Effector CD4-positive, alpha-beta T cell (primary cell): ENCODE measurements at places on chromosomes 3 and 15.

- DNase-seq, result no peak
These were observed 4.5 kb downstream of the CFAP44 start for GRCh38 chr3:113436809-113437208.

- no peak for DNase-seq
These were observed 156.7 kb downstream of the DIPK2A start for GRCh38 chr3:144128108-144128892.

DNA sequence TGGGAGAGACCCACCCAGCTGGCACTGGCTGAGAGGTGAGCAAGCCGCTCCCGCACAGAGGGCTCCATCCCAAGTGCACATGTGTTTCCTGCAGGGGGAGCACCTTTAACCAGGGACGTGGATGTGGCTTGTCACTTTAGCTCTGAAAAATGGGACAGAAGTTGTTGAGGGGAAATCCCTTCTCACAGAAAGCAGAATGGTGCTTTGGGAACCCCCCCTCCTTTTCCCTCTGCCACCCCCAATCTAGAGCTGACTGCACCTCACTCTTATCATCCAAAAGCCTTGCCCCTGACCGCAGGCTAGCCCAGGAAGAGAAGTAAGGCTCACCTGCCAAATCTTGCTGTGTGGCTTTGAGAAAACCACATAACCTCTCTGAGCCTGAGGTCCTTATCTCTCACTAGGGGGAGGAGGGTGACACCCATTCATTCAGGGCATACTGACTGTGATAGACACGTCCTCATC, 77.9 kb downstream of the RPN1 start:
- no peak for DNase-seq

DNA sequence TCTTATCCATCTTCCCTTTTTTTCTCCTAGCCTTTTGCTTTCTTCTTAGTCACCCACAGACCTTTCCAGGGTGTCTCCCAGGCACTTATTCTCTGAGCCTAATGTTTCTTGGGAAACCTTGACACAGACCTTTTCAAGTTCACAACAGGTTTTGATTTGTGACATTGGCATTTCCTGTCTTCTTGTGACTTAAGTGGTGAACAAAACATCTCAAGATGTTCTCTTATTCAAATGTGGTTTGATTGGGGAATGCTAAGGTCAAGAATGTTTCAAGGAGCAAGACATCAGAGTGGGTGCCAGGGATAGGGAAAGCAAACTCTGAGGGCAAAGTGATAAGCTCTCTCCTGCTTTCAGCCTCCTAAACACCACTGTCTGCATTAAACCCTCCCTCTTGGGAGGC, 68.2 kb upstream of the GSK3B start:
- no peak for DNase-seq

GRCh38 chr3:113002679-113003078, 11.9 kb downstream of the GTPBP8 start:
- no peak for DNase-seq

GRCh38 chr3:150760431-150761200, 2.4 kb downstream of the SIAH2 start:
- DNase-seq, result peak; percentile 11

DNA sequence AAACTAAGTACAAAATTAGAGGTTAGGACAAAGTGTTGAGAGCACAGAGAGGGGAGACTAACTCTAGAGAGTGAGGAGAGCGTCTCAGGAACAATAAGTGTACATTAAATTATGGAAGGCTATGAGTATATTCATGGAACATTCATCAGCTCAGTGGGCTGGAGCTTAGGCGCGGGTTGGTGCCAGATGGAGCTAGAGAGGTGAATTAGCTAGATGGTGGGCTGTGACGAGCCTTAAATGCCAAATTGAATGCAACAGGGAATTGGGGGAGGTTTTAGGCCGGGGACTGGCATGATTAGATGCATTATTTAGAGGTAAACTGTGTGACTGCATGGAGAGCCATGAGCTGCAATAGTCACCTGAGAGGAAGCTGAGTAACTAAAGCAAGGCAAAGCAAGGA, 97.1 kb downstream of the TMEM108 start:
- DNase-seq, result no peak

- no peak for DNase-seq
These were observed 158.9 kb downstream of the TBC1D5 start for GRCh38 chr3:17583530-17583929.

DNA sequence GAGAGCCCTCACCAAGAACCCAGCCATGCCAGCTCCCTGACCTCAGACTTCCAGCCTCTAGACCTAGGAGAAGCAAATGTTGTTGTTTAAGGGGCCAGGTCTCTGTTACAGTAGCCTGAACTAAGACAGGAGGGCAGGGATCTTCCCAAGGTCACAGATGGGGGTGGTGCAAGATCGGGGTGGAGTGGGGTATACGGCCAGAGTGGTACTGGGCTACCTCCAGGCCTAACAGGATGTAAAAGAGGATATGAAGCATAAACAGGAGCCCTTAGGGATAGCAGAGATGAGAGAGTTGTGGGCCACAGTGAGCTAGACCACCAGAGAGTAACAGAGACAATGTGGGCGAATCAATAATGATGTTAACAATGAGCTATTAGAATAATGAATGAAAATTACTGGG, 82.9 kb downstream of the TOP2B start:
- DNase-seq, result no peak

DNA sequence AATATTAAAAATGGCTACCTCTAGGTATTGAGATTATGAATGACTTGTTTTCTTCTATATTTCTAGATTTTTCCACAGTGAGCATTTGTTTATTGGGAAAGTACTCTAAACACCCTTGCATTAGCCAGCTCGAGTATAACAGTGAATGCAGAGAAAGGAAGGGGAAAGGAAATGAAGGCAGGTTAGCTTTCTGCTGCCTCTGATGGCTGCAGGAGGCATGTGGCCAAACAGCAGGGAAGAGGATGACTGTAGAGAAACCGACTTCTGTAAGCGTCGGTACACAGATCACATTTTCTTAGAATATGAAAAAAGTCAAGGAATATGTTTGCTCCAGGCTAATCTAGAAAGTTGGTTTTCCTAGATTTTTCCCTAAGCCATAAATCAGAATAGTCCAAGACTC, 19.8 kb downstream of the GNB5 start:
- no peak for DNase-seq

DNA sequence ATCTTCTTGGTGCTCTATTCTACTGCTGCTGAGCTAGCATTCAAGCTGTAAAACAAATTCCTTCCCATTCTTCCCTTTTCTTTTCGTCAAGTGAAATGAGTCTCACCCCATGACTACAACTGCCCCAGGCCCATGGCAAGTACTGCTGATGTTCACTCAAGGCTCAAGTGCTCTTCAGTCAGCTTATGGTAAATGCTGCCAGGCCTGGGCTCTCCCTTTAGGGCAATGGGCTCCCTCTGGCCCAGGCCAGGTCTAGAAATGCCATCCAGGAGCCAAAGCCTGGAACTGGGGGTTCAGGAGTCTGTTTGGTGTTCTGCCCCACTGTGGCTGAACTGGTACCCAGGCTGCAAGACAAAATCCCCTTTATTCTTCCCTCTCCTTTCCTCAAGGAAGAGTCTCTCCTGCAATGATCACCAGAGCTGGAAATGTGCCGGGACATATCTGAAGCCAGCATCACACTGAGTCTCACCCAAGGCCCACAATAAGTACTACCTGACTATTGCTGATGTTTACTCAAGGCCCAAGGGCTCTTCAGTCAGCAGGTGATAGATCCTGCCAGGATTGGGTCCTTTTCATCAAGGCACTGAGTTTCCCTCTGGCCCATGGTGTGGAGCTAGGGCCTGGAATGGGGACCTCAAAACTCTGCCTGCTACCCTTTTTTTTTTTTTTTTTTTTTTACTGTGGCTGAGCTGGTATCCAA, 205.0 kb upstream of the STAC start:
- DNase-seq, result no peak

GRCh38 chr15:92448370-92448769, 54.7 kb downstream of the ST8SIA2 start:
- no peak for DNase-seq

DNA sequence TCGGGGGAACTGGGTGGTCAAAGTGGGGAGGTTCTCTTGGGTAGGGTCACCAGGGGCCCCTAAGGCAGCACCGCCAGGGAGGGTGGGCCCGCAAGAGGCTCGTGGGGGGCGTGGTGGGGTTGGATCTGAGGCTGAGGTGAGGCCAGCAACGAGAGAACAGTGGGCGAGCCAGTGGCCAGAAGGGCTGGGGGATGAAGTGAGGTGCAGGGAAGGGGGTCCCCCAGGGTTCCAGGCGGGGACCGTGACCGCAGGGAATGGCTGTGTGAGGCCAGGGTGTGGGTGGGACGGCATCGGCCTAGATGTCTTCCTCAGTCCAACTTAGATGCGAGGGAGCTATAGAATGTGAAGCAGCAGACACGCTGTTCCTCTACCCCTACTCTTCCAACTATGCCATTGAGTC, 78.2 kb downstream of the SNRK start:
- no peak for DNase-seq

DNA sequence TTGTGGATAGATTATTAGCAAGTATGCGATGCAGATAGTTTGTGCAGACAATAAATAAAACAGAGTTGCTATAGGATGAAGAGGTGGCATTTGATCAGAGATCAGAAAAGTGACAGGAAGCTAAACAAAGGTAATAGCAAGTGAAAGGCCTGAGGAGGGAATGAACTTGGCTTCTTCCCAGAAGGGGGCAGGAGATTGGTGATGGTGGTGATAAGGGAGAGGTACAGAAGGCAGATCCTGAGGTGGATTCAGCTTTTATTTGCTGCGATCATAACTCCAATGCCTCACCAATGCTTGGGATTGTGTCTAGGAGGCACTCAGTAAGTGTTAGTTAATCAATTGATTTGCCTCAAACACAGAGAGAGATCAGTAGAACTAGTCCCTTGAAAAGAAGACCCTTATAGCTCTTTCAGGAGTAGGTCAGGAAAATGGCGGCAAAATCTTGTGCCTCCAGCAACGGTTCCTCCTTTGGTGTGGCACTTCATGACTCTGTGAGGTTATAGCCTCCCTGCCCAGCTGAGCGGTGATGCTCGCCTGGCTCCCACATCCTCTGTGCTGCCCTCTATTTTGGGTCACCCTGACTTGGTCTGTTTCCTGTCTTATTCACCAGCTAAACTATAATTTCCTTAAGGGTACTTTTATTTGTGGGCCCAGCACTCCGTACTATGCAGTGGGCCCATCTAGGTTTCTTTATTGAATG, 37.5 kb downstream of the TGFBR2 start:
- DNase-seq, result peak; percentile 29
